ENCODE measurements at places on chromosomes 4 and X. TPM values are rescaled to one million over a fixed set of nuclear protein-coding genes. Genes with fewer than 3 reads are reported as not detected.
A peak's percentile ranks its signal among the peaks of the same experiment; 100 is the strongest.

IL13RA2 gene
- total RNA-seq: 0.74 TPM

STATH gene
- not detected for total RNA-seq

ZCCHC18 gene
- total RNA-seq: 1.2 TPM

PRDX4 gene
- total RNA-seq: 98.2 TPM

FAM47A gene
- not detected for total RNA-seq

CT47C1 gene
- total RNA-seq: not detected

UGT2B10 gene
- not detected for total RNA-seq

SLITRK2 gene
- total RNA-seq: 0.49 TPM

RAB39B gene
- total RNA-seq: 0.74 TPM

GLOD5 gene
- not detected for total RNA-seq

DNA sequence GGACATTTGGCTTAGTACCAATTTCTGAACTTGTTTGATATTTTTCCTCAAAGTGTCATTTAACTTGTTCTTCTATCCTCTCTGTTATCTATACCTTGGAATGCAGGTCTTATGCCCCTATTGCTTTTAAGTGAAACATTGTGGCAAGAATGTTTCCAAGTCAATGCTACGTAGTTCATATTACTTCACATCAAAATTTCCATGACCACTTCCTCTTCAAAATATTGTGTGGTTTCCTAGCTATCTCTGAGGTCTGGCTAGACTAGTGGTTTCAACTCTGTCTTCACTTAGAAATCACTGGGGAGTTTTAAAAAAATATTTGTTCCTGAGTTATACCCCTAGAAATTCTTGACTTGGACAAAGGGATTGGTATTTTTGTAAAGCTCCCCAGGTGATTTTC lies 20.2 kb upstream of the RASGEF1B start:
- H3K27ac ChIP-seq: no peak overlapping the region
- H3K4me1 ChIP-seq: no peaks in the 10 kb centered on the region
- no peaks in the 10 kb centered on the region for H3K27me3 ChIP-seq
- H3K36me3 ChIP-seq: no peaks in the 10 kb centered on the region
- H3K4me3 ChIP-seq: no peak overlapping the region
- no peak for DNase-seq

GRCh38 chr4:98657531-98658286 lies 702 bp downstream of the TSPAN5 start:
- H3K27me3 ChIP-seq: no peaks in the 10 kb centered on the region
- peak overlapping the region; percentile 75 for H3K4me3 ChIP-seq
- no peak for DNase-seq
- no peaks in the 10 kb centered on the region for H3K36me3 ChIP-seq
- peak overlapping the region; percentile 88 for H3K27ac ChIP-seq

GRCh38 chr4:168071304-168071703 lies 21.0 kb upstream of the ANXA10 start:
- no peaks in the 10 kb centered on the region for H3K27me3 ChIP-seq
- H3K27ac ChIP-seq: no peak overlapping the region
- H3K4me1 ChIP-seq: no peaks in the 10 kb centered on the region
- no peak overlapping the region for H3K4me3 ChIP-seq
- H3K36me3 ChIP-seq: no peaks in the 10 kb centered on the region
- DNase-seq: no peak

- no peak overlapping the region for H3K4me3 ChIP-seq
- H3K36me3 ChIP-seq: no peaks in the 10 kb centered on the region
- no peaks in the 10 kb centered on the region for H3K27me3 ChIP-seq
Measured at GRCh38 chr4:141140391-141141200, 7.3 kb upstream of the RNF150 start.

- DNase-seq: peak; percentile 12
- H3K4me1 ChIP-seq: no peaks in the 10 kb centered on the region
- no peak overlapping the region for H3K4me3 ChIP-seq
- H3K36me3 ChIP-seq: no peaks in the 10 kb centered on the region
Measured at GRCh38 chr4:10048941-10049697, 27.8 kb upstream of the SLC2A9 start.

GRCh38 chr4:8710946-8711345 lies 118.4 kb downstream of the CPZ start:
- H3K4me3 ChIP-seq: no peak overlapping the region
- DNase-seq: no peak
- no peaks in the 10 kb centered on the region for H3K27me3 ChIP-seq
- H3K4me1 ChIP-seq: no peaks in the 10 kb centered on the region

GRCh38 chr4:125789023-125789422 lies 474.3 kb downstream of the FAT4 start:
- no peak overlapping the region for H3K27ac ChIP-seq
- no peaks in the 10 kb centered on the region for H3K4me1 ChIP-seq
- H3K36me3 ChIP-seq: no peaks in the 10 kb centered on the region
- H3K4me3 ChIP-seq: no peak overlapping the region

GRCh38 chrX:34612036-34612435 lies 45.0 kb downstream of the TMEM47 start:
- no peak for DNase-seq
- no peaks in the 10 kb centered on the region for H3K36me3 ChIP-seq
- H3K27me3 ChIP-seq: no peaks in the 10 kb centered on the region
- H3K27ac ChIP-seq: no peak overlapping the region
- H3K4me3 ChIP-seq: no peak overlapping the region

- DNase-seq: no peak
- no peaks in the 10 kb centered on the region for H3K4me1 ChIP-seq
- no peaks in the 10 kb centered on the region for H3K36me3 ChIP-seq
- H3K27me3 ChIP-seq: no peaks in the 10 kb centered on the region
- H3K4me3 ChIP-seq: no peak overlapping the region
- H3K27ac ChIP-seq: no peak overlapping the region
Measured at GRCh38 chr4:87947381-87948160, 27.9 kb upstream of the SPP1 start.

- peak within 1 kb of the TSS; percentile 94 for H3K27ac ChIP-seq
- no peaks in the 10 kb centered on the region for H3K27me3 ChIP-seq
- H3K4me1 ChIP-seq: peaks cover 35% of the 10 kb centered on the region
- H3K4me3 ChIP-seq: peak within 1 kb of the TSS; percentile 78
- no peak for DNase-seq
Measured at GRCh38 chr4:143336781-143337599, at the start of gene GAB1. TSS of gene GAB1 (plus strand) at chr4:143336876. CDS start at chr4:143337189, 313 bp downstream.

- no peaks in the 10 kb centered on the region for H3K4me1 ChIP-seq
- no peak overlapping the region for H3K4me3 ChIP-seq
- no peaks in the 10 kb centered on the region for H3K27me3 ChIP-seq
- no peaks in the 10 kb centered on the region for H3K36me3 ChIP-seq
- H3K27ac ChIP-seq: no peak overlapping the region
Measured at GRCh38 chrX:77422891-77423648, 24.1 kb upstream of the FGF16 start.

DNA sequence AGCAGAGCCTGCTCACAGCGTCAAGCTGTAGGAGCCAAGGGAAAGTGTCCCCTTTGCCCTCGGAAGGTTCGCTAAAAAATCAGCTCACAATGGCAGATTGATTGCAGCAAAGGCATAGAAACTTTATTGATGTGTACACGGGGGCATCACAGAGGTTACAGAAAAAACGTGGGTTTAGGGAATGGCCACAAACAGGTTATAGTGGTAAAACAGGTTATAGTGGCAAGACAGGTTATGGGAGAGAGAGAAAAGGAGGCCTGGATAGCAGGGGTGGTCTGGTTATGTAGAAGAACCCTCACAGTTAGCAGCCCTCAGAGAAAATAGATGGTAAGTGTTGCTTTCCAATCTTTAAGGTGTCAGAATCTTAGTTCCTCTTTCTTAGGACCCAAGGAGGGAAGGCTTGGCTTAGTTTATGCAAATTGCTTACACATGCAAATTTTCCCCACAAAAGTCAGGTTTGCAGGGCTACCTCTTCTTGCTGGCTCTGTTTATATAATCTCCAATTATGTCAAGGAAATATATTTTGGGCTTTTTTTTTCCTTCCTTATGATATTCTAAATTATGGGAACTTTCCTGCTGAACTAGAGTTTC lies 113.7 kb downstream of the BMP15 start:
- H3K4me1 ChIP-seq: no peaks in the 10 kb centered on the region
- no peaks in the 10 kb centered on the region for H3K27me3 ChIP-seq
- H3K36me3 ChIP-seq: no peaks in the 10 kb centered on the region
- H3K4me3 ChIP-seq: no peak overlapping the region
- H3K27ac ChIP-seq: no peak overlapping the region

- no peak overlapping the region for H3K27ac ChIP-seq
- H3K4me1 ChIP-seq: peaks cover 14% of the 10 kb centered on the region
- H3K36me3 ChIP-seq: no peaks in the 10 kb centered on the region
- no peak overlapping the region for H3K4me3 ChIP-seq
Measured at GRCh38 chr4:3871181-3871852, 105.1 kb downstream of the ADRA2C start.

- DNase-seq: no peak
- H3K4me1 ChIP-seq: no peaks in the 10 kb centered on the region
- no peaks in the 10 kb centered on the region for H3K36me3 ChIP-seq
- no peak overlapping the region for H3K27ac ChIP-seq
- no peak overlapping the region for H3K4me3 ChIP-seq
Measured at GRCh38 chr4:87846226-87846625, 13.5 kb downstream of the MEPE start.

DNA sequence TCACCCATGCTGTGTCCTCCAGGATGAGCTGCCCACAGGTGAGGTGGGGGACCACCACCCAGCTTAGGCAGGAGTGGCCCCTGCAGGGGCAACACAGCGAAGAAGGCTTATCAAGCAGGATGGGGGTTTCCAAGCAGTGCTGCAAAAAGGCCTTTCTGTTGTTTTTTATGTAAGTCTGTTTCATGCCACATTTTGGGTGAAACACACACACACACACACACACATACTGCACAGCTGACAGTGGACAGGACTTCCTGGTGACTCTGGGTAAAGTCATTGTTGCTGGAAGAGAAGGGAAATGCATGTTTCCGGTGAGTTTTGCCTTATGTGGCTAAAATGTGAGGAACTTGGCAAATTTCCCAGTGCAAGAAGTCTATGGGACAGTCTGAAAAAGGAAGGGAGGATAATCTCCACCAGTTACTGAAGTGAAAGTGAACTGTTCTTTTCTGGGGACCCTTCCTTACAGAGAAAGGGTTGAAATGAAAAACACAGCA lies 119.2 kb downstream of the IRF2 start:
- H3K27ac ChIP-seq: peak overlapping the region; percentile 21
- no peak for DNase-seq
- H3K4me1 ChIP-seq: peaks cover 21% of the 10 kb centered on the region
- no peaks in the 10 kb centered on the region for H3K36me3 ChIP-seq

- no peak for DNase-seq
- no peaks in the 10 kb centered on the region for H3K4me1 ChIP-seq
- no peak overlapping the region for H3K4me3 ChIP-seq
- no peaks in the 10 kb centered on the region for H3K27me3 ChIP-seq
- no peak overlapping the region for H3K27ac ChIP-seq
Measured at GRCh38 chrX:97050392-97050791, 166.7 kb downstream of the RPA4 start.

DNA sequence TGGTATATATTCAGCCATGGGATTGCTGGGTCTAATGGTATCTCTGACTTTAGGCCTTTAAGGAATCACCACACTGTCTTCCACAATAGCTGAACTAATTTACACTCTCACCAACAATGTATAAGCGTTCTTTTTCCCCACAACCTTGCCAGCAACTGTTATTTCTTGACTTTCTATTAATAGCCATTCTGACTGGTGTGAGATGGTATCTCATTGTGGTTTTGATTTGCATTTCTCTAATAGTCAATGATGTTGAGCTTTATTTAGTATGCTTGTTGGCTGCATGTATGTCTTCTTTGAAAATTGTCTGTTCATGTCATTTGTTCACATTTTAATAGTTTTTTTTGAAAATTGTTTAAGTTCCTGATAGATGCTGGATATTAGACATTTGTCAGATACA lies 235.2 kb downstream of the HEPH start:
- no peak overlapping the region for H3K27ac ChIP-seq
- no peaks in the 10 kb centered on the region for H3K27me3 ChIP-seq
- no peaks in the 10 kb centered on the region for H3K4me1 ChIP-seq
- no peak overlapping the region for H3K4me3 ChIP-seq
- DNase-seq: no peak
- H3K36me3 ChIP-seq: no peaks in the 10 kb centered on the region

GRCh38 chr4:68148800-68149685 lies 19.4 kb upstream of the TMPRSS11F start:
- no peaks in the 10 kb centered on the region for H3K27me3 ChIP-seq
- DNase-seq: no peak
- H3K4me1 ChIP-seq: no peaks in the 10 kb centered on the region
- H3K4me3 ChIP-seq: no peak overlapping the region
- H3K27ac ChIP-seq: no peak overlapping the region

- H3K4me1 ChIP-seq: peaks cover 55% of the 10 kb centered on the region
- no peaks in the 10 kb centered on the region for H3K36me3 ChIP-seq
- H3K27me3 ChIP-seq: no peaks in the 10 kb centered on the region
- no peak overlapping the region for H3K4me3 ChIP-seq
- peak overlapping the region; percentile 61 for H3K27ac ChIP-seq
- no peak for DNase-seq
Measured at GRCh38 chr4:1759170-1759817, 33.8 kb upstream of the FGFR3 start.

GRCh38 chr4:186781032-186781917 lies 57.6 kb upstream of the FAT1 start:
- no peaks in the 10 kb centered on the region for H3K4me1 ChIP-seq
- DNase-seq: no peak
- no peak overlapping the region for H3K4me3 ChIP-seq
- H3K27me3 ChIP-seq: no peaks in the 10 kb centered on the region
- H3K36me3 ChIP-seq: no peaks in the 10 kb centered on the region

DNA sequence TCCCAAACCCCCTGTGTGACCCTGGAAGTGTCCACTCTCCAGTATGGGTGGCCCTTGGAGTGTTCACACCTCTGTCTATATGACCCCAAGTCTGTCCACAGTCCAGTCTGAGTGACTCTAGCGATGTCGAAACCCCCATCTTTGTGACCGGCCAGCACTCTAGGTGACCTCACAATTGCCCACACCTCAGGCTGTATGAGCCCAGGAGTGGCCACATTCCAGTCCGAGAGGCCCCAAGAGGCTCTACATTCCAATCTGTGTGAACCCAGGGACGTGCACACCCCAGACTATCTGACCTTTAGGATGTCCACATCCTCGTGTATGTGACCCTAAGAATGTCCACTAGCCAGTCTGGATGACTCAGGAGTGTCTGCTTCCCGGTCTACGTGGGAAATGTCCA lies 7.3 kb upstream of the GLOD5 start:
- no peaks in the 10 kb centered on the region for H3K4me1 ChIP-seq
- DNase-seq: no peak
- H3K27me3 ChIP-seq: no peaks in the 10 kb centered on the region
- no peak overlapping the region for H3K27ac ChIP-seq
- no peaks in the 10 kb centered on the region for H3K36me3 ChIP-seq

DNA sequence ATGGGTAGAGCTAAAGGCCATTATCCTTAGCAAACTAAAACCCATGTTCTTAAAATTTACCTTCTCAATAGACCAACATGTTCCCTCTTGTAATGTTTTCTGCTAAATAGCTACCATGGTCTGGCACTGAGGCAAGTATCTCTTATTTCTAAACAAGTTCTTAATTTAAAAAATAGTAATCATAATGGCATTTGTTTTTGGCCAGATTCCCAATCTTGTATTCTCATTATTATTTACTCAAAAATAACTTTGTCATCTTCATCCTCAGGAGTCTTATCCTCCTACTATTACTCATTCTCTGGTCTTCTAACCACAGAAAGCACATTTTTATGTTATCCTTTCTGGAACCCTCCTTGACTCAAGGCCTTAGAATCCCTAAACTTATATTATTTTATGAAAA lies 931.2 kb downstream of the CCSER1 start:
- no peaks in the 10 kb centered on the region for H3K27me3 ChIP-seq
- no peak for DNase-seq
- H3K27ac ChIP-seq: no peak overlapping the region
- no peaks in the 10 kb centered on the region for H3K36me3 ChIP-seq
